ENCODE measurements at places on chromosomes 16 and 17.

DNA sequence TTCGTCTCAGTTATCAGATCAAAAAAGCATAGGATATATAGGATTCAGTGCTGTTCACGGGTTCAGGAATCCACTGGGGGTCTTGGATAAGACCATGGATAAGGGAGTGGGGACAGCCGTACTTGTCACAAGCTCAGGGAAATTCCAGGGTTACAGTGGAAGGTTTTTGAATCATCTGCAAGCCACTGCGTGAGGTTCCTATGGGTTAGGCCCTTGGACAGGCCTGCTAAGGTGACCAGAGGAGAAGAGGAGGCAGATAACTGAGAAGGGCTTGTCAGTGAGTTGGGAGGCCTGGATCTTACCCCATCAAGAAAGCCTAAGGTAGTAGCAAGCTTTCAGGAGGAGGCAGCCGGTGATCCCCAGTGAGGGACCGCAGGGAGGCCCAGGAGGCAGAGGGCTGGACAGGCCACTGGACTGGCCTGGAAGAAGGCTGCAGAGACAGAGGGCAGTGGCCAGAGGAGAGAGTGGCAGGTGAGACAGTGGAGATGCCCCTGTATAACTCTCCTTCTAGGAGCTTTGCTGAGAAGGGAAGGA is 27.3 kb downstream of the NGFR start:
- DNase-seq: no peak

DNA sequence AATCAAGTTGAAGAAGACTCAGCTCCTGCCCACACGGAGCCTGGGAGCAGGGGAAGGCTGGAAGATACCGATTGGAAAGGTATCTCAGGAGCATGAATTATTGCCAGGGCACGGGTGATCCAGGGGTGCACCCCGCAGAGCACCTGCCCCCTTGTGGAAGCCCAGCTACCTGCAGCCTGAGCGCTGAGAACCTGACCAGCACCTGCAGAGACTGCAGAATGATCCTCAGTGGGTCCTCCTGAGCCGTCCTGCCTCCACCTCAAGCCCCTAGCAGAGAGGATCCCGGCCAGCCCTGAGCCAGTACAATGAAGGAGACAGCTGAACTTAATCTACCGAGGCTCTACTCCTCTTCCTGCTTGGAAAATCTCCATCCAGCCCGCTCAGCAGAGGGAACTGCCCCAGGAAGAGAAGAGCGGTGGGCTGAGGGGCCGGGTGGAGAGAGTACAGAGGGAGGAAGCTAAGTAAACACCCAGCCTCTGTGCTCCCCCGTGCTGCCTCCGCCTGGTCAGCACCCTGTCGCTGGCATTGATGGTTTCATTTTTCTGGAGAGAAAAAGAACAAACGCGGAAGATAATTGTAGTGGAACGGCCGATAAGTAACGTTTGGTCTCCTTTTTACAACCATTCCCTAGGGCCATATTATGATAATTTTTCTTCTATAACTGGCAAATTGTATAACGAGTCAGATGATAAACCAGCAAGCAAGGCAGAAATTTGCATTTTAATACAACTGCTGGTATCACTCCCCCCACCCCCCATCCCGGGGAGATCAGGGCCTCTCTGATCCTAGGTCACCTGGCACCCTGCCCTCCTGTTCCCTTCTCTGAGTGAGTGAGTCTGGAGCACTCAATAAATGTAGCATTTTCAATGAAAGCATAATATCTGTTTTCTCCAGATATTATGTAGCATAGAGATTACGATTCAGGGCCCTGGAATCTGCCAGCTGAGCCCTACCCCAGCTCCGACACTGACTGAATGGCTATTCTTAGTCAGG is 204.5 kb upstream of the RPL38 start:
- DNase-seq: peak; percentile 85

DNA sequence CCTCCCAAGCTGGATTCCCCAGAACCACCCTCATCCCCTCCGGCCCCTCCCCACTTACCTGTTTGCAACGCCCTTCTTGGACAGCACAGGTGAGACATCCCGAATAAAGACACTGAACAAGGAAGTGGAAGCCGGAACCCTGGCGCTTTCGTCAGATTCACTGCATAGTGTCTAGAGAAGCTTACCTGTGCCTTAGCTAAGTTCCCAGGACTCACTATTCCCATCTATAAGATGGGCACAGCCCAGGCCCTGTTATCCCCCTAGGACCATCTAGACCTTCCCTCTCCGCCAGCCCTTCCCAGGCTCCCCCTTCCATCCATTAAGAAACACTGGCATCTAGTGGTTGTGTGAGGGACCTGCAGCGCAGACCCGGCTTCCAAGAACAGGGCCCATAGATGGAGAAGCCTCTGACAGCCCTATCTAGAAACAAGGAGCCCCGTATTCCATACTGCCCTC is 26.9 kb upstream of the RPL38 start:
- DNase-seq: peak; percentile 88

DNA sequence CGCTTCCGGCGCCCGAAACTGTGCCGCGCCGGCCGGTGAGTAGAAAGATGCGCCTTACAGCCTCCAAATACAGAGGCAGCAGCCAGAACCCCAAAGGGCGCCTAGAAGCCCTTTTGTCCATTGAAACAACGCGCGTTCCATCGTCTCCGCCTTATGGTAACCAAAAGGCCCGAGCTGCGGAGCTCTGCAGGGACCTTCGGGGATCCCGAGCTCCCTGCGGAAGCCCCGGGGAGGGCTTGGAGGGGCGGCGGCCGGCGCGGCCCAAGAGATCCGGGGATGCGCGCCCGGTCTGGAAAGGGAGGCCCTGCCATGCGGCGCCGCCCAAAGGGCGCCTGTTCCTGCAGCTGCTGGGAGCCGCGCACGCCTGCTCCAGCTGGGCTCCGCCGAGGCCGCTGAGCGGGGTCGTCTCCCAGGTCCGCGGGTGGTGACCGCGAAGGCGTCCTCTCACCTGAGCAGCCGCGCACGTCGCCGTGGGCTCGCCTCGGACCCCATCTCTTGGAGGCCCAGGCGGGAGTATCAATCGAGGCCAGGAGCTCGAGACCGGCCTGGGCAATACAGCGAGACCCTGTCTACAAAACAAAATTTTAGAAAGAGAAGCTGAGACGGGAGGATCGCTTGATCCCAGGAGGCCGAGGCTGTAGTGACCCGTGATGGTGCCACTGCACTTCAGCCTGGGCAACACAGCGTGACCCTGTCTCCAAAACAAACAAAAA is 742 bp upstream of the FBXO31 start:
- DNase-seq: peak; percentile 79

DNA sequence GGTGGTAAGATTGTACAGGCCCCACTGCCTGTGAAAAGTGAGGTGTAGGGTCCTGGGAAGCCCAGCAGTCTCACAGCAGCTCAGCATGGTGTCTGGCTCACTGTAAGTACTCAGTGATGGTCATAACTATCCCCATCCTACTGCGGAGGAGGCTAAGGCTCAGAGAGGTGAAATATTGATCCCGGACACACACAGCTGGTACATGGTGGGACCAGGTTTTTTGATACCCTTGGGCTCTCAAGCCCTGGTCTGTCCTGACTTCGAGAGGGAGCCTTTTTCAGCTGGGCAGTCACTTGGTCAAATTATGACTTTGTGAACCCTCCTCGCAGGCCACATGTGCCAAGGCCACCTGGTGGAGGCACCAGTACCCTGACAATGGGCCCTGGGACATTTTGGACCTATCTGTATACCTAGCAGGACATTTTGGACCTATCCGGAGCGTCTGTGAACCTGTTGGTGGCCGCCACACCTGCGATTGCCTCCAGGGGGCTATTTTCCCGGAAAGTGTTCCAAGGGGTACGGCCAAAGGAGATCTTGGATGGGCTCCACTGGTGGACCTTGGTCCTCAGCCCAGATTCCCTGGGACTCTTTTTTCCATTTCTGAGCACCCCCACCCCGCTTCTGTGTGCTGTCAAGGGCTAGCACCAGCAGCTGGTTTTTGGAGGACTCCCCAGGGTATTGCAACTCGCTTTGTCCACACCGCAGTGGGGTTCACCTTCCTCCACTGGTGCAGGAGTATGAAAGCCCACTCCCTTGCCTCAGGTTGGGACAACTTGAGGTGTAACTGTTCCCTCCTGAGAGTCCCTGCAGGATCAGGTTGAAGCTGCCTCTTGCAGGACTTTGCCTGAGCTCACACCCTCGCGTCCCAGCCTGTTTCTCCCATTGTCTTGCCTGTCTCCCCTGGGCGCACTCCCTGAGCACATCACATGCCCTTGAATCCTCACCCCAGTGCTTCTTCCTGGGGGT is 83.6 kb upstream of the NKD1 start:
- DNase-seq: peak; percentile 41

DNA sequence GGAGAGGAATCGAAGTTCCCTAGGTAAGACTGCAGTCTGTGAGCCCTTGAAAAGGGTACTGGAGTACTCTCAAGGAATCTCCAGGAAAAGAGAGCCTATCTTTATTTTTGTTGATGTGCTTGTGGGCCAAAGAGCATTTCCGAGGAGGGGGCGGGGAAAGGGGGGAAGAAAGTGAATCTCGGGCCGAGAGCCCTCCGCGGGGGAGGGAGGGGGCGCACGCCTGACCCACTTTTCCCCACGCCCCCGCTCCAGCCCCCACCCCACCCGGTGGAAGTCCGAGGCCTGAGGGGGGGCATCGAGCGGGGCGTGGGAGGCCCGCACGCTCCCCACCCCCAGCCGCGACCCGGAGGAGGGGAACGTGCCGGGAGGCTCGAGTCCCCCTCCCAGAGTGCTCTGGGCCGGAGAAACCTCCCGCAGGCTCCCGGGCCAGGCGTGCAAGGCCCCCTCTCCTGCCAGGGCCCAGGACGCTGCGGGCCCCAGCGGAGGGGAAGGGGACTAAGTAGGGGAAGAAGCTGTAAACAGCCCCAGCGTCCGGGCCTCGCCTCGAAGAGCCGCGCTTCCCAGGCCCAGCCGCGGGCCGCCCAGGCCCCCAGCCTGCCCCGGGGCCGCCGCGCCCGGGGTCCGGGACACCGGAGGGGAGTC is 444 bp downstream of the HELZ start:
- peak; percentile 56 for DNase-seq

- DNase-seq: no peak
These were observed 57.6 kb downstream of the CDRT4 start for GRCh38 chr17:15409721-15410250.

GRCh38 chr17:62892061-62892675 is 73.9 kb upstream of the TANC2 start:
- DNase-seq: no peak

GRCh38 chr17:73028299-73028755 is 64.2 kb downstream of the SLC39A11 start:
- no peak for DNase-seq

- DNase-seq: no peak
These were observed 58.0 kb upstream of the MRTFB start for GRCh38 chr16:14013145-14013570.

GRCh38 chr16:12455287-12455798 is 348.3 kb downstream of the CPPED1 start:
- peak; percentile 81 for DNase-seq

DNA sequence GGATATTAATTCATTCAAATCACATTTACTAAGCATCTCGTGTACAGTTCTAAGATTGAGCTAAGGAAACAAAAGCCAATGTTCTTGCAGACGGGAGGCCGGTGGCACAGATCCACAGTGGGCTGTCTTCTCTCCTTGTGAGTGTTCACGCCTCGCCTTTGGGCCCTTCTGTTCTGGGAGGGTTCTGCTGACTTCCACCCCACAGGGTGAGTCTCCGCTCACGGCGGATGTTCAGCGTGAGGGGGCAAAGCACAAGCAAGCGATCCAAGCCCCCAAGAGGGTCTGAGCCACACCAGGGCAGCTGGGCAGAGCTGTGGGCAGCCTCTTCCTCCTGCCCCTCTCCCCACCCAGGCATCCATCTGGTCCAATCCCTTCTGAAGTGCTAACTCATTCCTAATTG is 84.3 kb upstream of the DOC2B start:
- DNase-seq: no peak

- no peak for DNase-seq
These were observed 115.3 kb downstream of the SLC39A11 start for GRCh38 chr17:72976971-72977770.

GRCh38 chr16:83220066-83220465 is 587.7 kb upstream of the HSBP1 start:
- no peak for DNase-seq

DNA sequence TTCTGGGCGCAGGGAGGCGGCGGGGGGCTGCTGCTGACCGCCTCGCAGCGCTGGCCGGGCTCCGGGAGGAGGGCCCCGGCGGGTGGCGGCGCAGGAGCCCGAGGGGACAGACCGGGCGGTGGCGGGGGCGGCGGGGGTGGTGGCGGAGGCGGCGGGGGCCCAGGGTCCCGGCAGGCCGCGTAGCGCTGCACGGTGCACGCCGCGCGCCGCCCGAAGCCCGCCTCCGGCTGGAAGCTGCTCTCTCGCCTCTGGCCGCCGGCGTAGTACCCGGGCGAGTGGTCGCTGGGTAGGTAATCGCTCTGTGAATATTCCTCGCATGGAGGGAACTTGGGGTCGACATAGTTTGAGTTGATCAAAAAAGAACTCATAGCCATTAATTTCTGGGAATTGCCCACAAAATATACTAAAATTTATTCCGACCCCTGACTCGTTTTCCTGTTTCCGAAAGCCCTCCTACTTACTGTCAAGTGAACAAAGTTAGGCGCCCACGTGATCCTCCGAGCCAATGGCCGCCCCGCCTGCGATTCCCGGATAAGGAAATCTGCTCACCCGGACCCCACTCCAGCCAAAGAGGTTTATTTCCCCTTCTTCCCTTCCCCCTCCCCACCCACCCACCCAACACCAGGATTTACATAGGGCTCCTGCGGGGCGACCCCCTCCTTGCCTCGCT is at the start of gene HOXB4:
Gene HOXB4 (minus strand): TSS at position 405 of the 670 bp plus-strand sequence. CDS start 31 bp downstream, at position 374.
- DNase-seq: peak; percentile 85

- no peak for DNase-seq
These were observed 61.8 kb downstream of the BAIAP2 start for GRCh38 chr17:81096741-81097133.

- no peak for DNase-seq
These were observed 84.3 kb downstream of the CYTH1 start for GRCh38 chr17:78697554-78698343.

DNA sequence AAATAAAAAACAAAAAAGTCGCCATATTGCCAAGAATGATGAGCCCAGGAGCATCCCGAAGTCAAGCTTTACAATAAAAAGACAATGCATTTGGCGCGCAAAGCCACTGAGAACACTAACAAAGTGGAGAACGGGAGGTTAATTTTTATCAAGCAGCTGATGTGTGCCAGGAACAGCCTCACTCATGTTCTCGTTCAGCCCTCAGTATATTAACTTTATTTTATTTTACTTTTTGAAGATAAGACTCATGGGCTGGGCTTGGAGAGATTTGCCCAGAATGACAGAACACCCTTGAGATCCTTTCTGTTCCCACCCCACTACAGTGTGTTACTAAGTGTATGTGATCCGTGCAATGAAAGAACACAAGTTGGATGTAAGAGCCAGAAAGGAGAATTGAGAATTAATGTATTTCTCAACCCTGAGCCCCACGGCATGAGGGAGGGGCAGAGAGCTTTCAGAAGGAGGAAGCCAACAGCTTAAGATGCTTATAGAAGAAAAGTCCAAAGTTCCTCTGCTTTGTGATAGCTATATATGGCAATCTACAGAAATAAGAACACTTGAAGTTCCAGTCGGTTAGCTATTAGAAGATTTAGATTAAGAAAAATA is 48.4 kb downstream of the COTL1 start:
- no peak for DNase-seq
